Activated naive CD4-positive, alpha-beta T cell (primary cell): ENCODE measurements at places on chromosomes 13 and 19.

DNA sequence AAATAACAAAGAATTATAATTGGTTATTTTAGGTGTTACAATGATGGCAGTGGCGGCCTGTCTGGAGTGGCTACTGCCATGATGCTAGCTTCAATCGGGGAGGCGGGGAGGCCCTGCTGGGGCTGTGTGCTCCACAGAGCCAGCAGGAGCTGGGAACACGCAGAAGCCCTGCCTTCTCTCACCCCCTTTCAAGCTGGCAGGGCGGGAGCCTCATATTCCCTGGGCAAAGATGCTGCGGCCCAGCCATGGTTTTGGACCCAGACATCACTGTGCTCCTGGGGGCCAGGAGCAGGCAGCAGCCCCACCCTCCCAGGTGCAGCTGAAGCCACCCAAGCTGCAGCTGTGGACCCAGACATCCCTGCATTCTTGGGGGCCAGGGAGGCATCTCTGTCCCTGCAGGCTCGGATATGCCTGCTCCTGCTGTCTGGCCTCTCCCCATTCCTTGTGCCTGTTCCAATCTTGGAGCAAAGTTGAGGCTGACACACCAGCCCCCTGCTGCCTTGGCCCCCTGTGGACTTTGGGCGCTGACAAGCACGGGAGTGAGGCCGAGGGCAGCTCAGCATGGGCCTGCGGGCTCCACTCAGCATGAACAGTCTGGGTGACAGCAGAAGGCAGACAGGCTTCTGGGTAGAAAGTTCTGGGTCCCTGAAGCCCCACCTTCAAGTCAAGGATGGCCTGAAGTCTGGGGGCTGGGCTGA lies 263.1 kb upstream of the HTR2A start:
- no peak for DNase-seq

DNA sequence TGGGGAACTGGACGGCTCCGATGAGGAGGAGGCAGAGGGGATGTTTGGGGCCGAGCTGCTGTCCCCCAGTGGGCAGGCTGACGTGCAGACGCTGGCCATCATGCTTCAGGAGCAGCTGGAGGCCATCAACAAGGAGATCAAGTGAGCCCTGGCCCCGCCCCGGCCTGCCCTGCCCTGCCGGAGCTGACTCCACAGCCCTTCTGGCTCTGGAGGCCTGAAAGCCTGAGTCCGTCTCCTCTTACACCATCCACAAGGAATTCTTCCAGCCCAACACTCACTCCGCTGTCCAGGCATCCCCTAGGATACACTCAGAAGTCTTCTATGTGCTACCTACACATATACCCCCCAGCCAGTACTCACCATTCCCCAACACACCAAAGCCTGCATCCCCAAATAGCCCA lies 17.4 kb downstream of the PPFIA3 start:
- DNase-seq, result no peak

DNA sequence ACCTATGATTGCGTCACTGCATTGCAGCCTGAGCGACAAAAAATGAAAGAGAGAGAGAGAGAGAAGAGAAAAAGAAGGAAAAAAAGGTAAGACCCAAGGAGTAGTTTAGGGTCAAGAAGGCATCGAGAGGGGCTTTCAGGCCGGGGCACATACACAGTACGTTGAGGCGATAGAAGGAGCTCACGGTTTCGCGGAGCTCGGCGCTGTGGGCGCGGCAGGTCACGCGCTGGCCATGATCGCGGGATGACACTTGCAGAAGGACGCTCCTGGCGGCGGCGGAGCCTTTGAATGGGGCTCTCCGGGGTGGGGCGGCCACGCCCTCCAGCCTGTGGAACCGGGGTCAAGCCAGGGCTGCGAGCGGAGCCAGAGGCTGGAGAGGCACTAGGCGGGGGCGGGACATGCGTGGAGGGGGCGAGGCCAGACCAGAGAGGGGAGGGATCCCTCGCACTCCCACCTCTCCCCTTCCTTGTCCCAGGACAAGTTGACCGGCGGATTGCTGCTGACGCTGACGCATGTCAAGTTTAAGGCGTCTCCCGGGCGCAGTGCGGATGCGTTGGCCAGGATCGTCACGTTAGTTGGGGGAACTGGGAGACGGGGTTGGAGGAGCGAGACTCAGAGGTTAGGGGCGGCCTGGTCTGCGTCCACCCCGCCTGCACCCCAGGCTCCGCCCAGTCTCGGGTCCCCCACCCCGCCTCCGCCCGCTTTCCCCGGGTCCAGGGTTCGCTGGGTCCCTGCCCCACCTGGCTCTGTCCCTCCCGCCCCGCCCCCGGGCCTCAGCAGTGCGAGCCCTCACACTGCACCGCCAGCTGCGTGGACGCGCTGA lies 6.9 kb downstream of the NPHS1 start:
- no peak for DNase-seq

- DNase-seq, result no peak
Measured at GRCh38 chr13:27587095-27587746, 33.1 kb downstream of the LNX2 start.

- DNase-seq, result no peak
Measured at GRCh38 chr19:46574533-46574932, 26.6 kb upstream of the CALM3 start.

- no peak for DNase-seq
Measured at GRCh38 chr19:30676990-30677679, 305.0 kb downstream of the ZNF536 start.

DNA sequence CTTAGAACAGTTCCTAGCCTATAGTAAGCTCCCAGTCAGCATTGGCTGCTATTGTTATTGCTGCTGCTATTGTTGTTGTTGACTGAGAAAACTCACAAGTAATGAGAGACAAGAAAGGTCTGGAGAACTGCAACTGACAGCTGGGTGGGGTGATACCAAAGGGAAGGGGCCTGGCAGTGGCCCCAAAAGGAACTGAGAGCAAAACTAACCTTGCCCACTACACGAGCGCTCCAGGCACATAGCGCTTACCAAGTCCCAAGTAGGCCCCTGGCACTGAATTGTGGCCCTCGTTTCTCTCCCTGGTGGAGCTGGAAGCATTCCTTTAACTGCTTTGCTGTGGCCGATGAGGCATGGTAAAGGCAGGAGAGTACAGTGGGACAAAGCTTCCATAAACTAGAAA lies 59.7 kb downstream of the KCTD12 start:
- no peak for DNase-seq

- DNase-seq, result no peak
Measured at GRCh38 chr13:87274209-87274819, 396.9 kb upstream of the SLITRK5 start.

GRCh38 chr19:46718157-46718933 lies 1.4 kb upstream of the PRKD2 start:
- no peak for DNase-seq

DNA sequence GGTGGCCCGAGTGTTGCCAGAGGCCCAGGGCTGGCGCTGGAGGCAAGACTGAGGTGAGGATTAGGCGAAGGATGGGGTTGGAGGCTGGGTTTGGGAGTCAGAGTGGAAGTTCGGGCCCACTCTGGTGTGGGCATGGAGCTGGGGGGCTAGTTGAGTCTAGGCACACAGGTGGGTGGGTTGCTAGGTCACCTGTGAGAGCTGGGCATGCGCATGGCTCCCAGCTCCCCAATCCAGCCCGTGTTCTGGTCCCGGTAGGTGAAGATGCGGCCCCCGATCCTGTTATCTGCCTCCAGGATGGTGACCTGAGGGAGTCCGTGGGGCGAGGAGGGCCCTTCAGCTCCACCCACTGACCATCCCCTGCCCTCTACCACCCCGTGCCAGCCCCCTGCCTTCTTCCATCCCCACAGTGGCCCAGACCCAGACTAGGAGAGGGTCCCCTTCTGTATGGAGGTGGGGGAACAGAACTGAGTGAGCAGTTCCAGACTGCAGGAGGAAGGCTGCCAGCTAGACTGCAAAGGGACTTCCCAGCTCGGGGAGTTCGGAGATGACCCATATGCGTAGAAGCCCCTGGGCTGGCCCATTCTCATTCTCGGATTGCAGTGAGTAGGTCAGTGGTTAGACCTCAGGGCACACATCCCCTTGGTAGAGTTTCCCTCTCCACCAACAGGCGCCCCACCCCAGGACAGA lies 1.7 kb downstream of the IL4I1 start:
- DNase-seq, result no peak

DNA sequence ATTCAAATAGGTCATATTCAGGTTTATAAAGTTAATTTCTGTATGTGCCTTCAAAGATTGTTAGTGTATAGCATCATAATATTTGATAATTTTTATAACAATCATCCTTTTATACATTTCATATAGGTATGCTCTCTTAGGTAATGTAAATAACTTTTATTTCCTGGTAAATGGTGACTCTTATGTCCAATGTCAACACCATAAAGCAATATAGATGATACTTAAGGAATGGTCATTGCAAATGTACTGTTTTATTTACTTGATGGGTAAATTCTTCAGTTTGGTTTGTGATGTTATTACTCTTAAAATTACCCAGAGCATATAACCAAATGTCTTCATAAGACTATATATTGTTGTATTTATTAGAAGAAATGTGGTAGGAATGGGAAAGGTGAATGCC lies 928.7 kb downstream of the PCDH9 start:
- no peak for DNase-seq

DNA sequence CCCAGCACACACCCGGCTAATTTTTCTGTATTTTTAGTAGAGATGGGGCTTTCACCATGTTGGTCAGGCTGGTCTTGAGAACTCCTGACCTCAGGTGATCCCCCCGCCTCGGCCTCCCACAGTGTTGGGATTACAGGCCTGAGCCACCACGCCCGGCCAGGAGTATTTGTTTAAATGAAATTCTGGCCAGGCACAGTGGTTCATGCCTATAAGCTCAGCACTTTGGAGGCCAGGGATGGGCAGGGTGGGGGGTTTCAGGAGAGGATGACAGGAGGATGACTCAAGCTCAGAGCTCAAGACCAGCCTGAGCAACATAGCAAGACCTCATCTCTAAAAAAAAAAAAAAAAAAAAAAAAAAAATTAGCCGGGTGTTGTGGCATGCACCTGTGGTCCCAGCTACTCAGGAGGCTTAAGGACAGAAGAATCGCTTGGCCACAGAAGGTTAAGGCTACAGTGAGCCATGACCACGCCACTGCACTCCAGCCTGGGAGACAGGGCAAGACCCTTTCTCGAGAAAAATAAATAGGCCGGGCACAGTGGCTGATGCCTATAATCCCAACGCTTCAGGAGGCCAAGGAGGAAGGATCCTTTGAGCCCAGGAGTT lies 8.2 kb upstream of the DHDH start:
- no peak for DNase-seq

- DNase-seq, result no peak
Measured at GRCh38 chr19:33722456-33723239, 74.0 kb upstream of the KCTD15 start.

DNA sequence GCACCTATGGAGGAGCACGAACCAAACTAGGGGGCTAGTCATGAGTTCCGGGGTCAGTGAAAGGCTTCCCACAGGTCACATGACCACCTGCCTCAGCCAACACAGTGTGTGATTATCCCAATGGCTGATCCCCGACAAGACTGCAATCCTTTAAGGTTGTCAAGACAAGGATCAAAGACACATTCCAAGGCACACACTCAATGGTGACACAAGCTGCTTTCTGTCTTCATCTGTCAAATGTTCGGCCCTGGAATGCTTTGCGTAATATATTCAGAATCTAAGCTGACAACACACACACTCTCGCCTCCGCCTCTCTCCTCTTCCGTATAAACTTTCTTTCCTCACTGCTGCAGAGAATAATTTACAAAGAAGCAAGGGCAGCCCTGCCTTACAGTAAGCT lies 11.7 kb downstream of the RANBP3 start:
- DNase-seq, result no peak

GRCh38 chr19:1225440-1226226 lies 12.2 kb downstream of the CBARP start:
- DNase-seq, result no peak

- no peak for DNase-seq
Measured at GRCh38 chr13:81304121-81304659, 963.3 kb upstream of the SPRY2 start.
